ENCODE measurements at places on chromosomes 13 and 19. TPM values are rescaled to one million over a fixed set of nuclear protein-coding genes. Genes with fewer than 3 reads are reported as not detected.

The SLC1A6 gene
- not detected for total RNA-seq

The APOE gene
- total RNA-seq, result 2.0 TPM

The LRRC63 gene
- 0.60 TPM for total RNA-seq

The PNMA8A gene
- total RNA-seq, result not detected

The FCAR gene
- 8.6 TPM for total RNA-seq

The RFPL4A gene
- not detected for total RNA-seq

The PSG6 gene
- total RNA-seq, result not detected

The GNA15 gene
- 54.1 TPM for total RNA-seq

The RDH8 gene
- total RNA-seq, result not detected

The VSTM2B gene
- not detected for total RNA-seq

The CCDC9 gene
- 35.6 TPM for total RNA-seq

The KCNN4 gene
- 63.1 TPM for total RNA-seq

The TFDP1 gene
- 33.6 TPM for total RNA-seq

The TMEM272 gene
- 1.3 TPM for total RNA-seq

The SLC5A5 gene
- total RNA-seq, result 1.3 TPM

The DYRK1B gene
- 55.5 TPM for total RNA-seq

The NANOS3 gene
- total RNA-seq, result 2.6 TPM

The SH2D3A gene
- 43.8 TPM for total RNA-seq

The FCGBP gene
- total RNA-seq, result 10.1 TPM

The CERS1 gene
- total RNA-seq, result not detected

The CRLF1 gene
- not detected for total RNA-seq

The KLK15 gene
- not detected for total RNA-seq

The MBD3L3 gene
- total RNA-seq, result not detected

The PALM gene
- total RNA-seq, result not detected

The IGFLR1 gene
- 48.1 TPM for total RNA-seq

The CD33 gene
- total RNA-seq, result 3.0 TPM

The COL5A3 gene
- 50.0 TPM for total RNA-seq

The NLRP9 gene
- not detected for total RNA-seq

The KATNAL1 gene
- 11.8 TPM for total RNA-seq

The CEACAM6 gene
- not detected for total RNA-seq

The PRODH2 gene
- not detected for total RNA-seq

The ZNF443 gene
- total RNA-seq, result 2.3 TPM

The DENND1C gene
- total RNA-seq, result 105 TPM

The FGF22 gene
- total RNA-seq, result 0.68 TPM

The FBXO46 gene
- 19.4 TPM for total RNA-seq

The PGLYRP1 gene
- total RNA-seq, result not detected

The FBN3 gene
- not detected for total RNA-seq

The LYPD5 gene
- not detected for total RNA-seq

The HCST gene
- 63.0 TPM for total RNA-seq

The ZSCAN22 gene
- total RNA-seq, result 1.7 TPM

The SULT2A1 gene
- not detected for total RNA-seq

The AMH gene
- total RNA-seq, result 0.50 TPM

The NXNL1 gene
- not detected for total RNA-seq

The TTC9B gene
- total RNA-seq, result not detected

The ZNF471 gene
- 1.1 TPM for total RNA-seq

The MISP3 gene
- total RNA-seq, result 1.3 TPM

The TMEM91 gene
- total RNA-seq, result 35.0 TPM

The RXFP2 gene
- not detected for total RNA-seq

The CUL4A gene
- 80.2 TPM for total RNA-seq

The SLC8A2 gene
- not detected for total RNA-seq

Measured in T-helper 17 cell (primary cell).